Right hindlimb (tissue), 1 donor: ENCODE measurements at places on chromosomes 3 and 15.

GRCh38 chr3:132843851-132844553 lies 121.8 kb upstream of the NPHP3 start:
- no peak for DNase-seq

GRCh38 chr15:28115871-28116270 lies 16.8 kb upstream of the OCA2 start:
- DNase-seq = no peak

GRCh38 chr3:45776611-45777010 lies 19.7 kb downstream of the SLC6A20 start:
- DNase-seq = peak; percentile 32

DNA sequence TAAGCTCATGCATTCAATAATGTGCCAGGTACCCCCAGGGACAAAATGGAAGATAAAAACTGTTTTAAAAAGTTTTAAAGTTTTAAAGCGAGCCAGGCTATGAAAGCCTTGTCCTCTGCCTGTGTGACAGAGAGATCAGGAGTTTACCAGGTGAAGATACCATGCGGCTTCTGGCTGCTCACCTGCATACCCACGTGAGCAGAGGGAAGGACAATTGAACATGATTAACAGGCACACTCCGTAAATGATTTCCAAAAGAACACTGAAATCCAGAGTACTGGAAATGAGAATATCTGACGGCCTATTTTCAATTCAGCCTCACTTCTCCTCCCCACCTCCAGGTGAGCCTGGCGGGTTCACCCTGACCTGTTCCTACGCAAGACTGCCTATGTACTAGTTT lies 42.1 kb downstream of the CCDC191 start:
- no peak for DNase-seq

- DNase-seq = no peak
Observed at GRCh38 chr15:52710050-52710707, 31.0 kb upstream of the ATOSA start.

- DNase-seq = no peak
Observed at GRCh38 chr3:173920386-173920785, 522.8 kb downstream of the NLGN1 start.

- no peak for DNase-seq
Observed at GRCh38 chr3:127624063-127624462, 4.9 kb upstream of the PODXL2 start.

GRCh38 chr3:48120223-48120622 lies 68.0 kb downstream of the CDC25A start:
- DNase-seq = no peak
